ENCODE measurements at places on chromosomes 4 and X.

- no peak for DNase-seq
Observed at GRCh38 chrX:153499876-153500275, 5.1 kb downstream of the BGN start.

GRCh38 chrX:44400588-44400987 is 57.1 kb upstream of the EFHC2 start:
- no peak for DNase-seq

DNA sequence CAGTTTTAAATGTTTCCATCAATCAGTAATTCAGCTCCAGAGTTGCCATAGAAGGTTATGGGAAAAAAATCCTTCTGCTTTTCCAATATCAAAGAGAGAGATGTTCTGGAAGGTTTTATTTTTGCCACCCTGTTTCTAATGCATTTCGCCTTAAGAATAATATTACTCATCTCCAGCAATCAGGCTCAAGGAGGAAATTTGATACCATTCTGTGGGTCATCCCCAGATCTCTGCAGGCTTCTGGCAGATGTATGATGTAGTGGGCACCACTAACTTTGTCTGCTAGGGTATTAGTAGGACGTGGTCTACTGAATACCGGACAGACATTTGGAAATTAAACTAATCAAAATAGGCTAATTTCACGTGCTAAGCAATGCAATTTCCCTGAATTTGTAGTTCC is 645.4 kb upstream of the TENM3 start:
- DNase-seq = no peak

GRCh38 chr4:12084690-12085089 is 656.0 kb upstream of the HS3ST1 start:
- DNase-seq = no peak

GRCh38 chrX:48996969-48997368 is 5.1 kb downstream of the GRIPAP1 start:
- no peak for DNase-seq

DNA sequence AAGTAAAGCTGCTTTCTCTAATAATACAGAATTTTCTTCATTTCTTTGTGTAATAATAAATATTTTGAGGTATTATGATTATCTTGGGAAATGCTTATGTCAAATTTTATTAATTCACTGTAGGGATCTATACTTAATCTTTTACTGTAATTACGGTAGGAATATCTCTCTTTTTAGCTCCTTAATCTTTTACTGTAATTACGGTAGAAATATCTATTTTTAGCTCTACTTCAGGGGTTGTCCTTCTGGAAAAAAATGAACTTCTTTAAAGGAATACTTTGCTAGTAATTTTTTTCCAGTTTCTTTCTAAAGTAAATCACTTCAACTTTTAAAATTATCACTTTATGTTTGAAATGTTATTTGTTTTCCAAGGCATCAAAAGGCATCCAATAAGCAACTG is 2229.4 kb upstream of the AGA start:
- no peak for DNase-seq

GRCh38 chr4:154033921-154034320 is 245.0 kb upstream of the SFRP2 start:
- DNase-seq = no peak

GRCh38 chr4:149765630-149766029 is 50.0 kb downstream of the IQCM start:
- no peak for DNase-seq

DNA sequence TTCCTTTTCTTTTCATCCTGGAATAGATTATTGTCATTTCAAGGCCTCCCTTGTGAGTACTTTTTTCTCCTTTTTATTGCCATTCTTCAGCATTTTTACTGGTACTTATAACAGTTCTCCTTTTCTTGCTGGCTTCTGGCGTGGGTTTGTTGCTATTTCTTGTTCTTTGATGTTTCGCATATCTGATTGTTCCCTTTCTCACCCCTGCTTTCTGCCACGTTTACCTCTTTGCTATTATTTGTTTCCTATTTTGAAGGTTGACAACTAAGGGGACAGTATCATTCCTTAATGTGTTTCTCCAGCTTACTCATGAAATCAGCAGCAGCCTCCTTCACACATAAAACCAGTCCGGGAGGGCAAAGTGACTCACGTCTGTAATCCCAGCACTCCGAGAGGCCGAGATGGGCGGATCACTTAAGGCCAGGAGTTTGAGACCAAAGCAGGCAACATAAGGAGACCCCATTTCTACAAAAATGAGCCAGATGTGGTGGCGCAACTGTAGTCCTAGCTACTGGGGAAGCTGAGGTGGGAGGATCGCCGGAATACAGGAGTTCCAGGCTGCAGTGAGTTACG is 72.6 kb downstream of the DMD start:
- DNase-seq = no peak

GRCh38 chr4:168269896-168270295 is 48.7 kb downstream of the DDX60 start:
- DNase-seq = no peak

- no peak for DNase-seq
Observed at GRCh38 chr4:15947684-15948083, 9.1 kb upstream of the FGFBP1 start.

DNA sequence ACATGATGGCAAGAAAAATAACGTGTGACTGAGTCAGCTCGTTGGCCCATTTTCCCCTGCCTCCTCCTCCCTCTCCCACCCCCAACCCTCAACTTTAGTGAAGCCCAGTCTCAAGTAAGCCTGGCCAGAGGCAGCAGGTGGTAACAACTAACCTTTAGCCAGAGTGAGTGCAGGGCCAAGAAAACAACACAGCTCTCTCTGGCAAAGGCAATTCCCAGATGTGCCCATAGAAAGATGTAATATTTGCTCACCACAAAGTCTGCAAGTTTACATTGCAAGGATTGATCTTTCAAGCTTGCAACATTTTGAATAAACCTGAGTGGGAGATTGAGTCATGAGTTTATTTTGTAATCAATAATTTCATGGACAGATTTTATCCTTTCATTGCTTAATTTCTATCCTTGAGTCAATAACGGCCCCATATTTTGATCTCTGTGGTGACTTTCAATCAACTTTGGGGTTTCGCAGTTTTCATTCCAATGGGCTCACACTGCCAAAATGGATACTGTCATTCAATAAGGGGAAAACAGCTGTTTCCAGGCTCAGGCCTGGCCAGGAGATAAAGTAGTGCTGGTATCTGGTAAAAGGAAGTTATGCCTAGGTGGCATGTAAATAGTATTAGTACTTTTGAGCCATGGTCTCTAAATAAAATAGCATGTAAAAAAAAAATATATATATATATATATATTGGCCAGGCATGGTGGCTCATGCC is 130.7 kb upstream of the TMEM164 start:
- no peak for DNase-seq

DNA sequence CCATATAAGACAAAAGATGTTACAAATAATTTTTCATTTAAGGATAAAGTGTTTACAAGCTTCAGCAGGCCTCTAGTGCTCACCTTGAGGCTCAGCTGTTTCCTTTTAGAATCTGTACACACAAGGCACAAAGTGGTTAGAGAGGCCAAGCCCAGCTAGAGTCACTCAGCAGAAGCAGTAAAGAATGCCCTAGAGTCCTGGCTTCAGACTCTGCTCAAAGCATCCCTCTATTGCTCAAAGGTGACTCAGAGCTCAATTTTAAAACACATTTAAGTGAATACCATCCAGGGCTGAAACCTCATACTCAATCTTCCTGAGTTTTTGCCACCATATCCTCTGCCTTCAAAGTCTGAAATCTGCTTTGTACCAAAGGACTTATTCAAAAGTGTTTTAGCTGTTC is 22.6 kb upstream of the PHF8 start:
- no peak for DNase-seq

DNA sequence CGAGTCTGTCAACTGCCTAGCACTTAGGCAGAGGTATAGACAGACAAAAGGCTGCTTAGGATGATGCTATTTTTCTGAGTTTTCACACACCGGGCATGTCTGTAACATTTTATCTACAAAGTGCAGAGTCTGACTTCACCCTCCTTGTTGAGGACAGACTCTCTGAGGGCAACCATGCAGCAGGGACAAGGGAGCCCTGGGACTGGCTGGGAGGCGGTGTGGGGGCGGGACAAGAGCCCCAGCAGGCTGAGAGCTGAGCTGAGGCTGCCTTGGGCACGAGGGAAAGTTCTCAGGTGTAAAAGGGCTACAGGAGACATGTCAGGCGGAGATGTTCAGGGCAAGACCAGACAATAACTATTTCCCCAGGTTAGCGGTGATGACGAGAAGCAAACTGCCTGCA is 81.6 kb downstream of the GATB start:
- DNase-seq = no peak

- no peak for DNase-seq
Observed at GRCh38 chrX:28981952-28982351, 394.7 kb downstream of the IL1RAPL1 start.

GRCh38 chrX:149528381-149528780 is 12.4 kb upstream of the EOLA1 start:
- DNase-seq = no peak

DNA sequence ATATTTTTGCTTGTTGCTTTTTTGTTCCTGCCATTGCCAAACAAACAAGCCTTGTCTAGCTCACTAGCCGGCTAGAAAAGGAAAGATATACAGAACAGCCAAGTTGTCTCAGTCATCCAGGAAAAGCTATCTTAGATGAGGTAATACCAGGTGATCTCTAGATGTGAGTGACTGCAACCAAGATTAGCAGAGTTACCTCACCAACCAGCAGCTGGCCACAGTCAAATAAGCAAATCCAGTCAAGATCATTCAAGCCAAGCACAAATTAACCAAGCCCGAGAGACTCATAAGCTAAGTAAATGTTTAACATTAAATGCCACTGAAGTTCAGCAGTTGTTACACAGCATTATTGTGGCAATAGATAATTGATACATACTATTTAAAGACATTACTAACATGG is 108.6 kb downstream of the CENPC start:
- DNase-seq = no peak

DNA sequence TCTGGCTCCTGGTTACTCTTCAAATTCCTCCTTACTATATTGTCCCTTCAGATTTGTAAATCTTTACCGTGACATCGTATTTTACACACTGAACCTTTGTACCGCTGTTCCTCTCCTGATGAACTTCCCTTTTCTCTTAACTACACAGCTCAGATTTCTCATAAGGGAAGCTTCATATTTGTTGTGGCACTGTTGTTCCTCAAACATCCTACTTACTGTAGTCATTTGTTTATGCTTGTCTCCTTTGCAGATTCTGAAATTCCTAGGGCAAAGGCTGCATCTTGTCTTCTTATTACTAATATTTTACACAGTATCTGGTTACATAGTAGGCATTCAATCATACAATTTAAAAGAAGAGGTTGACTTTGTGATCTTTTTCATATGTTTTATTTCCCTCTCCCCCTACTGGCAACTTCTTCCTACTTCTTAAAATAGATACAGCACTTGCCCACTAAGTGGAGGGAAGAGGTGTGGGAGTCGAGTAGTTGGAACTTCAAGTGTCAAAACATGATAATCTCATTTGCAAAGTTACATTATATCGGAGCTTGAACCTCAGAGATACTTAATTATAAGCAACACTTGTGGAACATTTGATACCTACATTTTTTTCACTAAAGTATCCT is 50.0 kb downstream of the TET2 start:
- DNase-seq = no peak

DNA sequence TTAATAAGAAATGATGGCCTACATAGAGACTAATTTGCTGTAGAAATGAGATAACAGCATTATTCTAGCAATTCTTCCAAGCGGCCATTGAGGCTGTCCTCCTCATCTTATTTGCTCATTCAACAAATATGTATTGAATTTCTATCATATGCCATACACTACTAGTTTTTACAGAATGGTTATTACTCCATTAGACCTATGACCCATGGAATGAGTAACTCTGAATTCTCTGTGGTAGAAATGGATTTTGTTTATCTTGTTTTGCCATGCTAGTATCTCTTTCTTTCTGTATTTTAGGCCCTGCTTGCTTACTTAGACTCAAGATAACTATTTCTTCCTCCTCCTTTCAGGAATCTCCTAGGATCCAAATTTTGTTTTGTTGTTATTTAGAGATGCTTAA is 103.5 kb downstream of the RPA4 start:
- no peak for DNase-seq

DNA sequence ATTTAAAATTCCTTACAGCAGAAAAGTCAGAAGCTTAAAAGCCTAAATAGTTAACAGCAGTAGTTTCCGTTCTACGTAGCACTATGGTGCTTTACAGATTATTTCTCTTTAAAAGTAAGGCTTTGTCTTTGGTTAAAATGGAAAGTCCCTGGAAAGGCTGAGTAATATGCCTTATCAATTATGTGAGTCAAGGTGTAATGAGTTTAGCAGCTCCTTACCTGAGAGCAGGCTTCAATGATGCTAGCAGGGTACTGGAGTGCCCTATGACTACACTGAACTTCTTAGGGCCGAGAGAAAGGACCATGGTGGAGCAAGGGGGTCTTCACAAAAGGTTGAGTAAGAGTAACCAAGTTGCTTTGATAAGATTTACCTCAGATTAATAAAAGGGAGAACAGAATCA is 12.6 kb upstream of the NKX6-1 start:
- DNase-seq = no peak

DNA sequence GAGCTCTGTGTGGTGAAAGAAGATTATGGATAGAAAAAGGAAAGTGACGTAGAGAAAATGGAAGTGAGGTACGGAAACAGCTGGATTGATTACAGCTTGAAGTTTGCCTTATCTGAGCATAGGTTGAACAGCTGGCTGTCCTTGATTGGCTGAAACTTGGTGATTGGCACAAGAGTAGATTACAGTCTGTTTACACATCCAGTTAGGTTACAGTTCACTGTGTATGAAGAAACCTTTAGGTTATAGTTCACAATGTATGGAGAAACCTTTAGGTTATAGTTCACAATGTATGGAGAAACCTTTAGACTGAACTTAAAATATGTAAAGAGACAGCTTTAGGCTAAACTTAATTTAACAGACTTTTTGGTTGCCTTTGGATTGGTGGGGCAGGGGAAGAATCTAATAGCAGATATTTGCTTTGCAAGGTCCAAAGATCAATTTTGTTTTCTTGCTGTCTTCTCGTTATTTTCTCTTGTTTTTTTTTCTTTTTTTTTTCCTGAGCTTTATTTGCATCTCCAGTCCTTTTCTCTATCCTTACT is 15.6 kb upstream of the ART3 start:
- no peak for DNase-seq

DNA sequence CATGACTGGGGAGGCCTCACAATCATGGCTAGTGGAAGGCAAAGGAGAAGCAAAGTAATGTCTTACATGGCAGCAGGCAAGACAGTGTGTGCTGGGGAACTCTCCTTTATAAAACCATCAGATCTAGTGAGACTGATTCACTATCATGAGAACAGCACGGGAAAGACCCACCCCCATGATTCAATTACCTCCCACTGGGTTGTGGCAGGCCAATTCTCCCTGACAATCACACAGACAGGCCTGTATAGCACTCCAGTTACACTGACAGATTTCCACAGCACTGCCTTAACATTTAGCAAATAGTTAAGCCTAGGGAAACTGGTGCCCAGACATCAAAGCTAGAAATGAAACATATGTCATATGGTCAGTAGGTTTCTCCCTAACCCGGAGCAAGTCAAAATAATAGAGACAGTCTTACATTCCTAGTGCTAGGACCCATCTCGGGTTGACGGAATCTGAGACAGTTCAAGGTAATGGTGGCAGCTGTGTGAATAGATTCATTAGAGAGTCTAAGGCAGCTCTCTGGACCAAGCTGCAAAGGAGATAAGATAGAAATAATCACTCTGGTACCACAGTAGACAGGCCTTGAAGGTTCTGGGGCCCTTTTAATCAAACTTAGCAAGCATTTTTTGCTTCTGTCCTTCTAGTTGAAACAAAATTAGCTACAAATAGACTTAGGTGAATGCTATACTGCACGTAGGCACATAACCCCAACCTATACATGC is 9.4 kb upstream of the HERC5 start:
- no peak for DNase-seq
